Eye (tissue), 1 donor: ENCODE measurements at places on chromosomes 1 and 21.

DNA sequence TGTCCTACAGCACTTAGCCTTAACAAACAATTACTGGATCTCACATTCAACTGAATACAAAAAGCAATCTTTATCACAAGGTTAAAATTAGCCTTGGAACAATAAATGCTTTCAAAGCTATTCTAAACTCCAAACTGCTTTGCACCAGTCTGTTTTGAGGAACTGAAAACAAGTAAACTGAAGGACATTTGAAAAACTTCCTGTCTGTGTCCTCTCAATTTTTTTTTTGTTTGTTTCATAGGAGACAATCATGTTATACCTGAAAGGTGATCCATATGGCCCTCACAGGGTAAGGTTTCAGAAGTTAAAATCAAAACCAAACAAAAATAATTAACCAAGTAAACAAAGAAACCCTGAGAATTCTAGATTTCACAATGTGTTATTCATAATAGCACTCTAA lies 459.1 kb downstream of the DPYD start:
- no peak for DNase-seq

DNA sequence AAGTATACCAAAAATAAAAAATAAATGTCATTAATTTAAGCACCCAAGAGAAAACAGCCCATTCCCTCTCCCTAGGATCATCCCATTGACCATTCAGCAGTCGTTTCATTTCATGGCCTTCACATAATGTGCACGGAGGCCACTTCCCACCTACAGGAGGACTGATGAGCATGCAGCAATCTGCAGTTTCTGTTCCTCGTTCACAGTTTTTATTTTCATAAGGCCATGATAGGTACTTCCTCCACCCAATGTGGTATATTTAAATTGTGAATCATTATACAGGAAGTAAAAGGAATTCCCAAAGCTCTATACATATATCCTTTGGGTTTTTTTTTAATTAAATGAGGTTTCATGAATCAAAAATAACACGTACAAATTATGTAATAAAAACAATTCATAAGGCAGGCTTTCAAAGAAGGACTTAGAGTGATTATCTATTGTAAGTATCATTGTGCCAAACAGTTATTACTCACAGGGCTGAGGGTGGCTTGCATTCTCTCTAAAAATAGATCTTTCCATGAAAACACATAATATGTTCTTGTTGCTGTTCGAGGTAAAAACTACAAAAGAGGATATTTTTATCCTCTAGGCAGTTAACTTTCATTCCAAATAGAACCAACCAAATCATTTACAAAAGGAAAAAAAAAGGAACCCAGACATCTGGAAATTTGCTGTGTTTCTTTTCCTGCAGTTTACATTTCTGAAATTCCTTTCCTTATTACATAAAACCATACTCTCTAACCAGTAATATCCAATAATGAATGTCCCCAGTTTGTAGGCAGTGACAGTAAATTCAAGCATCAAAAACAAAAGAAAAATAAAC lies 27.5 kb upstream of the SLC44A3 start:
- DNase-seq, result peak; percentile 24

GRCh38 chr1:153375511-153375910 lies at the start of gene S100A12:
S100A12 (minus strand) TSS chr1:153375621; CDS start chr1:153374592, 1,029 bp downstream.
- DNase-seq, result no peak

DNA sequence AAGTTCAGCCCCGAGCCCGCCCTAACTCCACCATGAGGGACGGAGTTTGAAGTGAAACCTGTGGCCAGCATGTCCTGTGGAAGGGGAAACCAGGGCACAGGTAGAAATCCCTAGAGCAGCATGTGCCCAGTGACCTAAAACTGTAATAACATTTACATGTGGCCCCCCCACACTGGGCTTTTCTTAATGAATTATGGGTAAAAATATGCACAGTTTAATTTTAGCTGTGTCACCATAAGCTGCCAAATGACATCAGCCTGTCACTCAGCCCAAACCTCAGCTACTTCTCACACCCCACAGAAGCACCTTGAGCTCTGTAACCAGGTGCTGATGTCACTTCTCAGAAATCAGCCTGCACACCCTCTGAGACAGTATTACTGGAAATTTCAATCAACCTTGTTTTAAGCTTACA lies 50.0 kb upstream of the SLC19A1 start:
- no peak for DNase-seq

GRCh38 chr1:204814166-204814884 lies 56.3 kb upstream of the NFASC start:
- DNase-seq, result no peak

GRCh38 chr1:12338017-12338416 lies 108.2 kb downstream of the VPS13D start:
- no peak for DNase-seq

GRCh38 chr1:162736633-162737067 lies 53.9 kb upstream of the HSD17B7 start:
- DNase-seq, result no peak

- no peak for DNase-seq
Observed at GRCh38 chr1:8794605-8795004, 22.8 kb downstream of the RERE start.

GRCh38 chr1:169487133-169487532 lies 1.4 kb upstream of the SLC19A2 start:
- no peak for DNase-seq

DNA sequence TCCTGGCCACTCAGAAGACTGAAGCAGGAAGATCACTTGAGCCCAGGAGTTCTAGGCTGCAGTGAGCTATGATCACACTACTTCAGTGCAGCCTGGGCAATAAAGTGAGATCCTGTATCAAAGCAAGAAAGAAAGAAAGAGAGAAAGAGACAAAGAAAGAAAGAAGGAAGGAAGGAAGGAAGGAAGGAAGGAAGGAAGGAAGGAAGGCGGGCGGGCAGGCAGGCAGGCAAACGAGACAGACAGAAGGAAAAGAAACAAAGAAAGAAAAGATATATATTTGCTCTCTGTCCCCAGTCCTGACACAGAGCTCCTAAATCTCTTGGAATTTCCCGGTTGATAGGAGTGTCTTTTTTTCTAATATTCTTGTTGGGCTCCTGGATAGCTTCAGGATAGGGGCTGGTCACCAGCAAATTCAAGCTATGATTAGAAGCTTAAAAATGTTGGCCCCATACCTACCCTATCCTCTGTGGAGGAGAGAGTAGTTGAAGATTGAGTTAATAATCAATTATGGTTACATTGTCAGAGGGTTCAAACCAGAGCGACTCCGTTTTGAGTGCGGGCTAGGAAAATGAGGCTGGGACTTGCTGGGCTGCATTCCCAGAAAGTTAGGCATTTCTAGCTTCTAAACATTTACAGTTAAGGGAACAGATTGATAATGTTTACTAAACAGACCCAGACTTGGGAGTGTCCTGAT lies 3.3 kb upstream of the MIGA1 start:
- DNase-seq, result no peak
